ENCODE measurements at places on chromosomes 1 and 21.
A peak's percentile ranks its signal among the peaks of the same experiment; 100 is the strongest.

DNA sequence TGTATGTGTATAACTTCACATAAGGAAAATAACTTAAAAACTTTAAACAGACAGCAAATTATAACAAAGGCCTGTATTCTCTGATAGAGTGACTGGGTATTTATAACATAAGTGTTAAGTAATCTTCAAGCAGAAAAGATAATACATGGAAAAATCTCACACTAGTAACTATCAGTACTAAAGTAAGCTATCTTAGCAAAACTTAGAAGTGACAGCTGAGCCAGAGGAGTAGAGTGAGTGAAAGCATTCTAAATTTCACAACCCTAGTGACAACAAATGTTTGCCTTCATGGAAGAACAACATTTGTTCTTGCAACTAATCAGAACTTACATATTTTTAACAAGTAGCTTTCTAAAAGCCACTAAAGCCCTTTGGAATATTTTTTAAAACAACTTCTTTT is 74.5 kb upstream of the B3GALT2 start:
- DNase-seq = no peak

DNA sequence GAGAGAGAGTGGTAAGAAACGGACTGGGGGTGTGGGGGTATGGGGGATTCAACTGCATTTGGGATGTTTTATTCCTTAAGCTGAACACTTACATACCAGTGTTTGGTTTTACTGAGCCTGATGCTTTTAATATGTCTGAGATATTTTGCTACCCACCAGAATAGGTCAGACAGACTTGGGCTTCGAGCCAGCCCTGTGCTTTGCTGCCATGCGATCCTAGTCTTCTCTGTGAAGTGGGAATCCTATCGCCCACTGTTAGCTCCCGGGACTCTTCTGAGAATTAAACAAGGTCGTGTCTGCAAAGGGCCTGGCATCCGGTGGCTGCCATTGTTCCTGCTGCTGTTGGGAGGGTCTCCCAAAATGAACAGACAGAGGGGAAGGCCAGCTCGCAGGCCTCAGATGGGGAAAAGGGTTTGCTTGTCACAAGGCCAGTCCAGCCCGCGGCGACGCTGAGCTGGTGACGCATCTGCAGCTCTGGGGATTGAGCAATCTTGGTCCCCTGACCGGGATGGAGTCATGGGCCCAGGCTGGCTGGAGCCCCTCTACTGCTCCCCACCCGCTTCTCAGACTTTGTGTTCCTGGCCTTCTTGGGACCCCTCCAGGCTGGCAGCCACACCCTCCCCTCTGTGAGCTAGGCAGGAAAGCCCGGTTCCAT is 26.9 kb upstream of the ECE1 start:
- peak; percentile 49 for DNase-seq

DNA sequence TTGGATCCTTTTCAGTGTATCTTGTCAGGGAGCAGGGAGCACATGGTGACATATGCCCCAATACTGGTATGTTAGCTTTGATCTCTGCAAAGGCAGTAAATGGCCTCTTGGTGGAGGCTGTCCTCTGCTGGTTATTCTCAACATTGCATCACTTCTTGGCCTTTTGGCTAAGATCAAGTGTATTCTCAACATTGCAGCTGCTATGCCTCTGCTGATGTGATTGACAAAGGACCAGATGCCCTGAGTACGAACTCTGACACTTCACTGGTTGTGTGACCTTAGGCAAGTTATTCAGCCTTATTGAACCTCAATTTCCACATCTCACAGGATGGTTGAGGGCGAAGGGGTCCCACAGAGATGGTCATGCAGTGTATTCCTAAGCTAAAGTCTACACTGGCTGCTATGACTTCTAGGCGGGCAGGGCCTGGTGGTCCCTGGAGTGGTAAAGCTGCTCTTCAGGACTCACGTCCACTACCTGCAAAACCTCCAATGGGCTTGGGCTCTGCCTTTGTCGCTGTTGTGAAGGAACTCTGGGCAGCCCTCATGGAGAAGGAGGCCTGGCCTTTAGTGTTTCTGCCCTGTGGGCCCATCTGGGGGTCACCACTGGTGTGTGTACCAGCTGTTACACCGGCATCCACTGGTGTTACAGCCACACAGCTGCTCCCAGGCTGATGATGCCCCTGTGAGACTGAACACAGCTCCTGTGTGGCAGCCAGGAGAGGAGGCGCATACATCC is 64.8 kb downstream of the DNTTIP2 start:
- peak; percentile 38 for DNase-seq

- DNase-seq = peak; percentile 77
Measured at GRCh38 chr1:235883261-235883927, 16.7 kb upstream of the LYST start.

DNA sequence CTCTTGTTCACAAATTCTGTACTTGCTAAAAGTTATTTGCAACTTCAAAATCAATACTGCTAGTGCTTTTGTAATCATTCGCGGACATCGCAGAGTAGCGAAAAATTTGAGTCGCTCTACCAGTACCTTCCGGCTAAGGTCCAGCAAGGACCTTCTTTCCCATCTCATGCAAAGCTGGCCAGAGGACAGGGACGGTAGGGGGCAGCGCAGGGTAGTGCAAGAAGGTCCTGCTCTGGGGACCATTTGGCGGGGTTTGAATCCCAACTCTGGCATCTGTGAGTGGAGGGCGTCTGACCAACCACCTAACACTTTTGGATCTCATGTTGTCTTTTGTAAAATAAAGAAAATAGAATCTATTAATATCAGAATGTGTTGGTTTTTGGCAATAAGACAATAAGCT is 258.3 kb downstream of the SPATA17 start:
- no peak for DNase-seq

- no peak for DNase-seq
Measured at GRCh38 chr1:160342526-160342925, 524 bp downstream of the COPA start.

GRCh38 chr1:10617931-10618885 is 143.5 kb downstream of the PEX14 start:
- DNase-seq = no peak

DNA sequence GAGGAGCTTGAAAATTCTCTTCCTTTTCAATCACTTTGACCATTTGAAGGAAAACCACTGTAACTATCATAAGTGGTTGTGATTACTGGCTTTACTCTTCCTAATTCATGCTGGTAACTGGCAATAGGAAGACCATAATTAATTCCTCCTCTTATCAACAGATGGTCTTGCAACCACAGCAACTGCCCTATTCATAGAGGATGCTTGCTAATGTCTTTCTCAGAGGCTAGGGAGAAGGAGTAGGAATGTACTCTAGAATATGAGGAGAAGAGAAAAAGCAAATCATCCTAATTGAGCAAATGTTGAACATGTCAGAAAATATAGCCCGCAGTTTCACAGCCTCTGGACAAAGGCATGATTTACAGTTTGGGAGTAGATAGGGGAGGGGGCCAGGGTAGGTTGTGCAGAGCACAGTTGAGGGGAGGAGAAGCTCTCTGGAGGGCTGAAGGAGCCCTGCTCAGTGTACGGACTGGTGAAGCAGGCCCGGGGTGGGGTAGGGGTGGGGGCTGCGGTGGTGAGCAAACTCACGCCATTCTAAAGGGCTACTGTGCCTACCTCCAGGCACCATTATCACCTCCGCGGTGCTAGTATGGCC is 192.9 kb downstream of the PCP4 start:
- DNase-seq = no peak

- DNase-seq = no peak
Measured at GRCh38 chr1:100266741-100267140, 725 bp downstream of the RTCA start.

DNA sequence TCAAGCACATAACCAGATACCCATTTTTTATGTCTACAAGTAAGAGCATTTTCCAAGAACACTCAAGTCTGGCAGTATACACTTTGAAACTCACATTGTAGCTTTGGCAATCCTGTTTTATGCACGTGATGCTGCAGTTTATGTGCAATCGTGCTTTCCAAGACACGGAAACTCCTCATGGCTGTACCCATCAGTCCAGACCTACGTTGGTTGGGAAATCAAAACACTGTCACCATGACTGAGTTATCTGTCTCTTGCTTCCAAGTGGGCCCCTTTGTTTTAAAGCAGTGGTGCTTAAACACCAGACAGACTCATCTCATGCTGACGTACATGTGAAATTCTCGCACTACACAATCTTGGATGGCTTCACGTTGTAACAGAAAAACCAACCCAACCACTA is 192.8 kb downstream of the LTN1 start:
- DNase-seq = no peak

DNA sequence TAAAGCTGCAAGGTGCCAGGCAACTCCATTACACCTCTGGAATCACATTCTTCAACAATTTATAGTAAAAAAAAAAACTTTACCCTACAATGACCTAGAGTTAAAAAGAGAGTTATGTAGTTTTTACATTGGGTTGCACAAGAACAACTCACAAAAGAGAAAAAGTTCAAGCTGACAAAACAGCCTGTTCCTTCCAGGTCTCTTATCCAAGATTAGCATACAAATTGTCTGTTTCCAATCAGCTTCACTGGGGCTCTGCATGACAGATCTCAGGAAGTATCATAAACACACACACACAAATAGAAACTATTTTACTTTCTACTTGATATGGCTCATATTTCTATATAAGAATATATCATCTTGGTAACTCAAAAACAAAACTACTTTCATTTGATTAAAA is 154.6 kb downstream of the PCNX2 start:
- DNase-seq = no peak

GRCh38 chr1:43708002-43708410 is 670 bp downstream of the ST3GAL3 start:
- no peak for DNase-seq

- no peak for DNase-seq
Measured at GRCh38 chr1:198968866-198969265, 330.0 kb downstream of the PTPRC start.

GRCh38 chr1:221884821-221885220 is 142.9 kb upstream of the DUSP10 start:
- DNase-seq = no peak

- DNase-seq = no peak
Measured at GRCh38 chr21:35381743-35382310, 332.7 kb upstream of the RUNX1 start.

DNA sequence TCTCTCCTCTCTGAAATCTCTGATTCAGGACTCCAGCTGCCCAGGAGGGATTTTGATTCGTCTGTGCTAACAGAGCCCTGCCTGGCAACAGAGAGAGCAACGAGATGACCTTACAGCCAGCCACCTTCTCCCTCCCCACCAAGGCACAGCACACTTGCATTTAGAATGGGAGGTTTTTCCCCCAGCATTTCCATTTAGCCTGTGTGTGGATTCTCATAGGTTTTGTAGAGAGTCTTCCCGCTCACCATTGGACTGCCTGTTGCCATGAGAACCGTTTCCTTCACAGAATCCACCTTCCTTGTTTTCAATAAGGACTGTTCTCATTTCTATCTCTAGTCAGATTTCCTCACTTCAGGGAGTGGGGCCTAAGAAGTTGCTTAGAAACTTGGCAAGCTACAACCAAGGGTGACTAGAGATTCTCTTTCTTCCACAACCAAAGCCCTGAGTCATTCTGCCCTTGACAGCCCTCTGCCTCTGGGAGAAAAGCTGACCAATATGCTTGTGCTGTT is 5.8 kb upstream of the IKBKE start:
- no peak for DNase-seq

DNA sequence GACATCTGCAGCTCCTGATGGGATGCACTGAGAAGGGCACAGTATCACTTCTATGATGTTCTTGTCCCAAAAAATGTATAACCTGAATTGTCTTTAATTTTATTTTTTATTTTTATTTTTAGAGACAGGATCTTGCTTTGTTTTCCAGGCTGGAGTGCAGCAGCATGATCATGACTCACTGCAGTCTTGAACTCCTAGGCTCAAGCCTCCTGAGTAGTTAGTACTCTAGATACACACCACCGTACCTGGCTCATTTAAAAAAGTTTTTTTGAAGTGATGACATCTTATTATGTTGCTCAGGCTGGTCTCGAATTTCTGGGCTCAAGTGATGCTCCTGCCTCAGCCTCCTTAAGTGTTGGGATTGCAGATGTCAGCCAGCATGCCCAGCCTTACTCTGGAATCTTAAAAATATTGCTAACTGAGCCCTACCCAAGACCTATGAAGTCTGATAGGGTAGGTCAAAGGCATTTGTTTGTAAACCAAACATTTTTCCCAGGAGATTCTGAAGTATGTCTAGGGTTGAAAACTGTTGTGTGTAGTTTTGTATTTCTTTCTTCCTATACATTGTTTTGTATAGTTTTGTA is 68.9 kb downstream of the ATF6 start:
- DNase-seq = no peak

DNA sequence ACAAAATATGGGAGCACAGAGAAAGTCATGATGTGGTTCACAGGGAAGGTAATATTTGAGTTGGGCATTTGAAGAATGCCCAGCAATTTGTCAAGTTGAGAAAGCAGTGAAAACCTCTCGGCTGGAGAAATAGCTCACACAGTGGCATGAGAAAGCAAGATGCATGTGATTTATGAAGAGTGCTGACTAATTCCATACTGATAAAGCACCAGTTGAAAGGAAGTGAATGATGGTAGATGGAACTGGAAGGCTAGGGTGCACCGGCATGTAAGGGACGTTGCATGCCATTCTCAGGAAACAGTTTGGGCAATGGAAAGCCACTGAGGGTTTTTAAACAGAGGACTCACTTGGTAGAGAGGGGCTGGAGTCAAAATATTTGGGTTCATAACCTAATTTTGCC is 53.5 kb upstream of the MTF2 start:
- DNase-seq = no peak

DNA sequence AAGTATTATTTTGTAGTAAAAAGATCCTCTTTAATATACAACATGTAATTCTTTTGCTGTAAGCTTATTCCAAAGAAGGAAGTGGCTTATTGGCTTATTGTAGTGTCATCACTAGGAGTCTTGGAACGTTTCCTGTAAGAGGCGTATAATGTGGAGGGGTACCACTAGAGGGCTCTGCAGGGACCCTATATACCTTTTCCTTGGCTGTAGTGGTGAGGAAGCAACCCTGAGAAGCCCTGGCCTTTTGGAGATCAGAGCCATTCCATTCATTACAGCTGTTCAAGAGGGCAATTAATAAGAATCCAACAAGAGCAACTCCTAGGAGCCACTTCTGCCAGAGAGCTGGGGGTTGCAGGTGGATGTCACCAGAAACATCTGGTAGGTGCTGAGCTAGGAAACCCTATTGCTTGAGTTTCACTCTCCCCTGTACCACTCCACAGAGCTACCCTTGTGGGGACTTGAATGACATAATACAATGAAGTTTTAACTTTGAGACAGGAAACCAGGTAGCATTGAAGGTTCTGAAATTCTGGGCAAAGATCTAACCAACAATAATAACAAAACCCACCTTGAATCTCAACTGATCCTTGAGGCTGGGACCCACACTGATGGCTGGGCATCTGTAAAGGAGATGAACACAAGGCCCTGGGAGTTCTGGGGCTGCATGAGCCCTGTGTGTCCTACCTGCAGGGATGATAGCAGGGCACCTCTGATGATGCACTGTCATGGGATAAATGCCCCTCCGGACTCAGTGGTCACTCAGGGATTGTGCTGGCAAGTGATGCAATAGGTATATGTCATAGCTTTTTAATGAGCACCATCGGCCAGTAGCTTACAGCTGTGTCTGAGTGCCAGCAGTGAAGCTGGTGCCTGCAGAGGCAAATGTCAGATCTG is 160.2 kb upstream of the COA6 start:
- DNase-seq = no peak

GRCh38 chr1:17866740-17867029 is 111.6 kb downstream of the ACTL8 start:
- DNase-seq = no peak

GRCh38 chr1:24699628-24700027 is 45.6 kb upstream of the CLIC4 start:
- no peak for DNase-seq

- no peak for DNase-seq
Measured at GRCh38 chr1:184199438-184200085, 148.0 kb downstream of the TSEN15 start.

All from T1000 (cell line).